ENCODE measurements at places on chromosomes 5 and 9.

DNA sequence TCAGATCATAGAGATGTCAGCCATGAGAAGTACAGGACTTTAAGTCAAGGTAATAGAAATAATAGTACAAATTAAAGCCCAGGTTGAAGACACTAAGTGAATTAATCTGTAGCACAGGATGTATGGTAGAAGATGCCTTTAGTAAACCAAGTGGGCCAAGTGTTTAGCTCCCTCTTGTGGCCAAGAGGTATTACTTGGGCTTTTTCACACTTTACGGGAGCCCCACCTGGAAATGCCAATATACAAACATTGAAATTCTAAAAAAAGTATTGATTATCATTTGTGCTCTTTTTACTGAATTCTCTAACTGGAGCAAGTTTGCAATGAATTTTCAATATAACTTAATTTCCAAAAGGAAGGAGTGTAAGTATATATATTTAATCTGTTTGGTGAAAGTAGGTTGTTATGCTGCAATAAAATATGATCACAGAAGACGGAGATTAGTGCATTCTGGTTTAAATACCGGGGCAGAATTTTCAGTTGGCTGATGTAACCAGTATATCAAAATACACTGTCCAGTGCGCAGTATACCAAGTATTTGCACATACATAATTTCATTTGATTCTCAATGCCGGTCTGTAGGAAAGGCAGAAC, 84.7 kb downstream of the PARP8 start:
- peak; percentile 36 for DNase-seq

DNA sequence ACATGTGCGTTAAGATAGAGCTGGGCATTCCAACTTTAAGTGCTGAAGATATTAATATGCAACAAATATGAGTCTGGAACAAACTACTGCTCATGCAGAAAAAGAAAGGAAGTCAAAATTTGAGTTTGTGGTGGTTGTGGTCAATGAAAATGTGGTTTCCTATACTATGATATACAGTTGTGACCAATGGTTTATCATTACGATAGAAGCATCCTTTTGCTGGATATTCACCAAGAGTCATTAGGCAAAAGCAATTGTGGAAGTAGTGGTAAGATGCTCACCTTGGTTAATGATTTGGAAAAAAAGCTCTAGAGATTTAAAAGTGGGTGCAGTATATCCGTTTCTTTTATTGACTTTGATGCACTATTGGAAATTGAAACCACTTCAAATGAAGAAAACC, 1007.0 kb downstream of the NR2F1-AS1 start:
- no peak for DNase-seq

GRCh38 chr5:24923400-24923799, 278.6 kb upstream of the CDH10 start:
- no peak for DNase-seq

DNA sequence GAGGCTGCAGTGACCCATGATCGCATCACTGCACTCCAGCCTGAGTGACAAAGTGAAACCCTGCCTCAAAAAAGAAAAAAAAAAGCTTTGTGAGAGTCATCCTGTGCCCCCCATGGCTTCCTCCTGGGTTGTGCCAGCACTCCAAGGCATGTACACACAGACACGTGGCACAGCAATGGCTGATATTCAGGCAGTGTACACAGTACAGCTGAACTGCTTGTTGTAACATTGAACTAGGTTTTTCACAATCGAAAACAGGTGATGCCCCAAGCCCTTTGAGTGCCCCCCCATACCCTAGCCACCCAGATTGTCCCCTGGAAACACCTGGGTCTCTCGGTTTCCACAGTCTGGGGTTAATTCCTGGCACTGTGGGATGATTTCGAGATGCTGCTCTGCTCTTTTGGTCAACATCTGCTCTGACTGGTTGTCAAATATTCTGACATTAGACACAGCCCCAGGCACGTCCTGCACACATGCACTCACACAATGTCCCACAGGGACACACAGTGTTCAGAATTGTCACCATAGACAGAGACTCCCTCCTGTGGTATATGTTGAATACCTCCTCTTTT, 9.2 kb downstream of the SPINK4 start:
- DNase-seq, result no peak

- no peak for DNase-seq
Measured at GRCh38 chr9:18728642-18729041, 254.7 kb downstream of the ADAMTSL1 start.

- no peak for DNase-seq
Measured at GRCh38 chr5:135814316-135814715, 20.1 kb upstream of the SLC25A48 start.

DNA sequence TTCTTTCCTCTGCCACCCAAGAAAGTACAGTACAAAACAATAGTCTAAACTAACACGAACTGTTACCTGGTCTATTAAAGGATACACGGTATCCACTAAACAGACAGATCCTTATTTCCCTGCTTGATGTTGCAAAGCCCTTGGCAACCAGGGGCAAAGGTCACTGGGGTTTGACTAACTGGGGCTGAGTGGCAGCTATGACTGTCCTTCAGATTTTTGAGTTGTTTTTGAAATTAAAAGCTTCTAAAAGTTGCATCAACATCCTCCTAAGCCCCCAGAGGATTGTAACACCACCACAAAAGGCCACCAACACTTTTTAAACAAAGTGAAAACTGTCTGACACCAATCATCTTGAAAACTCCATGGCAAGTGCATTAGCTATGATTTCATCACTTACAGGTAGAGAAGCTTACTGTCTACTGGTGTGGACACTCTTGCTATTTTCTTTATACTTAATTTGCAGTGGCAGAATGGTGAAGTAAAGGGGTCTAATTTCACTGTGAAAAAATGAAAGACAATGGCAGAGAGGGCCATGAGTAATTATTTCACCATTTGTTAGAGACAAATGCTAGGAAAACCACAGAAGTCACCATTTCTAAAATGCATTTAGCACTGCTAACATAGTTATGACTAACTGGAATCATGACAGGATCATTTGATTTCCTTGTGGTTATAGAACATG, 292.4 kb downstream of the EFNA5 start:
- DNase-seq, result no peak

DNA sequence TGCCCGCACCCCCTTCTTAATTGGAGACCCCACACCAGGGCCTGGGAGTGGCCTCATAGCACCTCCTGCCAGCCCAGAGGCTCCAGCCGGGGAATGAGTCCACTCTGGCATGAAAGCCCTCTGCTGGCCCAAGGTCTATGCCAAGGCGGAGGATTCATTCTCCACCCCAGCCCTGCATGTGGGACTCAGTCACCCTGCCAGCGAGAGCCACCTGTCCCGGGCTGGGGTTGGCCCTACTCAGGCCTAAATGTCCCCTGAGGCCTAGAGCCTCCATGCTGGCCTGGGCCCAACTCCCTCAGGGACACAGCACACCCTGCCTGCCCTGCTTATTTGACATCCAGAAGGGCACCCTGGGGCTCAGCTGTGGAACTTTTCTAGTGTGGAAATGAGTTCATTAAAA, 1.0 kb upstream of the RAPGEF1 start:
- no peak for DNase-seq

DNA sequence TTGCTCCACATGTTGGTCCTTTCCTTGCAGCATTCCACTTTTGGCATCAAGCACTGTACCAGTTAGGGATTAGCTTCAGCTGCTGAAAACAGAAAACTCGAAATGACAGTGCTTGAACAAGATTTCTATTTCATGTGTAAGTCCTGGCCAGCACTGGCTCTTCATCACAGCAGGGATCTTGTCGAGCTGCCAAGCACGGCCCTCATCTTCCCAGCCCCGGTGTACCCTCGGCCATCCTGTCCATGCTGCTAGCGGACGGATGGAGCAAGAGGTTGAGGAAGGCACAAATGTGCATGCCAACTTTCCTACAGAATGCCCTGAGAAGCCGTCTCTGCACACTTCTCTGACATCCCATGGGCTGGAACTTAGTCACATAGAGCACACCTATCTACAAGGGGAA, 130.6 kb downstream of the TENT4A start:
- DNase-seq, result no peak
